ENCODE measurements at places on chromosomes 1 and 21.

- peak; percentile 26 for DNase-seq
These were observed 29.0 kb upstream of the PPM1J start for GRCh38 chr1:112744009-112744578.

GRCh38 chr1:33709783-33710718 lies 153.8 kb upstream of the HMGB4 start:
- DNase-seq = no peak

GRCh38 chr1:67459068-67459467 lies 28.9 kb upstream of the SERBP1 start:
- no peak for DNase-seq

GRCh38 chr1:157193702-157194391 lies 55.7 kb upstream of the ETV3 start:
- DNase-seq = peak; percentile 50

- DNase-seq = no peak
These were observed 54.4 kb upstream of the JAK1 start for GRCh38 chr1:65020774-65021173.

GRCh38 chr1:92907949-92908684 lies 53.1 kb downstream of the DIPK1A start:
- no peak for DNase-seq

- DNase-seq = no peak
These were observed 121.2 kb upstream of the ERG start for GRCh38 chr21:38619480-38619879.

DNA sequence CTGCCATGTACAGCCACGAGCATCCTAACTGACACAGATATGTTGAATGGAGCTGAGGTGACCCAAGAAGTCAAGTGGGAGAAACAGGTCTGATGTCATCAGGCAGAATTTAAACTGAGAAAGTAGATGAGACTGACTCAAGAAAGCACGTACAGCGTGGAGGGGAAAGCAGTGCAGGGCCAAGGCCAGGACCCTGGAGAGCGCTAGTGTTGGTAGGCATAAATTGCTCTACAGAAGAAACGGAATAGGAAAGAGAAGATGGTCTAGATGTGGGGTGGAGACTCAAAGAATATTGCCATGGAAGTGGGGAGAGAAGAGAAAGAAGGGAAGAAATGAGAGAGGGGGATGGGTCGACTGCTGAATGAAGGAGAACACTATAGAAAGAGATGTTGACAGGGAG lies 45.3 kb upstream of the GJB5 start:
- no peak for DNase-seq
